ENCODE measurements at places on chromosomes 11 and 22. TPM values are rescaled to one million over a fixed set of nuclear protein-coding genes. Genes with fewer than 3 reads are reported as not detected.

DNA sequence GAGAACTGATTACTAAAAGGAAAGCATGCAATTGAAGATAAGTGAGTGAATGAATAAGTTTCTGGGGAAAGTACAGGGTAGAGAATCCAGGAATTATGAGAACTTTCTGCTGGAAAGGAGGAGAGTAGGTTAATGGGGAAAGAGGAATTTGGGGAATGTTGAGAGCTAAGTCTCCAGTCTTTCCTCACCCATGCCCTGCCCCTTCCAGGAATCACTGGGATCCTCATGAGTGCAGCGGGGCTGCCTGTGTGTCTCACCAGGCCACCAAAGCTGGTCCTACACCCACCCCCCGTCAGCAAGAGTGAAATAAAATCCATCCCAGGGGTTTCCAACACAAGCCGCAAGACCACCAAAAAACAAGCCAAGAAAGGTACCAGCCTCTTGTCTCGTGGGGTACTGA lies 17.0 kb downstream of the DTX4 start:
- no peak for DNase-seq

- no peak for DNase-seq
Measured at GRCh38 chr11:10916665-10917064, 58.8 kb upstream of the ZBED5 start.

GRCh38 chr11:57413681-57414080 lies 13.2 kb downstream of the SLC43A3 start:
- no peak for DNase-seq

DNA sequence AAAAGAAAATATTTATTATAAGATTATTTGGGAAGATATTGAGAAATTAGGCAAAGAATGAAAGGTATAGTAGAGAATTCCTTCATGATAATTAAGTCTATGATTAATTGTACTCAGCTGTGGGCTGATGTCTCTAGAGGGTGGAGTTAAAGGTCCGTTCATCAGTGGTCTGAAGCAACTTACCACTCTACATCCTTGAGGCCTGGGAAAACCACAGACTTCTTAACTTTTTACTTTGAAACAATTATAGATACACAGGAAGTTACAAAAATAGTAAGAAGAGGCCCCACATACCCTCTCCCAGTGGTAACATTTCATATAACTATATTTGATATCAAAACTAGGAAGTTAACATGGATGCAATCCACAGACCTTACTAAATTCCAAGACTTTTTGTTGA lies 167.0 kb upstream of the NECTIN1 start:
- DNase-seq = no peak

- no peak for DNase-seq
Measured at GRCh38 chr11:120086651-120087050, 51.3 kb downstream of the TRIM29 start.

DNA sequence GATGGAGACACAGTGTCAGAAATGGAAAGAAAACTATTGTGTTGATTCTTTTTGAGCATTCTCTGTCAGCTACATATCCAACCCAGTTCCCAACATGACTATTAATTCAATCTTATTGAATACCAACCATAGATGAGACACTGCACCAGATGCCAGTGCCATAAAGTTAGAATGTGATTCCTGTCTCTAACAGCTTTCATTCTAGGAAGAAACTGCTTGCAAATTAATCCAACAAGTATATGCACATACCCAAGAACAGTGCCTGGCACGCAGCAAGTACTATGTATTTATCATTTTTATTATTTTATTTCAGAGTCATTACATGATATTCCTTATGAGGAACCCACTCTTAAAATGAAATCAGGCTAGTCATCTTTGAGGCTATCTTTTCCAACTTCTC lies 34.5 kb downstream of the SLC5A12 start:
- DNase-seq = no peak

- DNase-seq = no peak
Measured at GRCh38 chr11:76724171-76724768, 53.7 kb upstream of the LRRC32 start.

The FXYD2 gene
- 7.9 TPM for total RNA-seq

The ACR gene
- total RNA-seq = not detected

The ZFTA gene
- total RNA-seq = 13.0 TPM

The CATSPERZ gene
- not detected for total RNA-seq
